Fibroblast of the aortic adventitia (primary cell): ENCODE measurements at places on chromosomes 11 and 22.

- DNase-seq = no peak
Measured at GRCh38 chr11:117483372-117483771, 155.7 kb downstream of the CEP164 start.

DNA sequence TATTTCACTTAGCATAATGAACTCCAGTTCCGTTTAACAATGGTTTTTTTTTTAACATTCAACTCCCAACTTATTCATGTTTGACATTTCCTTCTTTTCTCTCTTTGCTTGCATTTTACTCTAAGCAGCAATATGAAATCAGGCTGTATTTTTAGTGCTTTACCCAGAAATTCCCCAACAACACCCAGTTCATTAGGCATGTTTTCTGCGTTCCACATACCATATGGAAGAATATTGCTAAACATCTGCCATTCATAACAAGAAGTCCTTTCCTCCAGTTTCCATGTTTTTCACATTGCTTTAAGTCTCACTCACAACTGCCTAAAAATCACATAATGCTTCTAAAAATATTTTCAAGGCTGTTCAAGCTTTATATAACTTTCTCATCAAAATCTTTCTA, 45.8 kb downstream of the PLAAT5 start:
- no peak for DNase-seq

DNA sequence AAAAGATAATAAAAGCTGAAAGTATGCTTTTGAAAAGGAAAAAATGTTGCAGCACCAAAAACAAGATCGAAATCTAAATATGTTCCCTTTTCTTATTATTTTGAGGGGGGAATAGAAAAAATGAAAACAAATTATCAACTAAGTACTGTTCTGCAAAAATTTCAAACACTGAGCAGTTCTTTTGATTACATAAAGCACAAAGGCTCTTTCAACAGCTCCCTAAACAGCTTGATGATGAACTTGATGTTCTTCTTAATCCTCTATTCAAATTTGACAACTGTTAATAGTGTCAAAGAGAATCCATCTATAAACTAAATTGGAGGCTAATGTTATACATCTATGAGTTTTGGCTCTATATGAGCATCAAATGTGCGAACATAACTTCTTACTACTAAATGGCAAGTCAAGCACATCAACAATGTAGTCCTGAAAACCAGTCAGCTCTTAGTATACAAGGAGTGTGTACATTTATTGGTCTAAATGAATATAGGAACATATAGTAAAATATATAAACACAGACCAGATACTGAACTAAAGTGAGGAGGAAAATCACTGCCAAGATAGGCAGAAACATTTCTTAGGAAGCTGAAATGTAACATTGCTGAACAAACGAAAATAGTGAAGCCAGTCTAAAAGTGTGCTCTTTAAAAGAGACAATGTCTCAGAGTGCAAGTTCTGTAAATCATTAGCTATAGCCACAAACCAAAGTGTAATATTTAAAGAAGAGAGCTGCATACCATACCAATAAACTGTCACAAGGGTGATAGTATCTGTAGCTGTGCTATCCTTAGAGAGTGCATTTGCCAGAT, 94.3 kb downstream of the SOX6 start:
- no peak for DNase-seq

DNA sequence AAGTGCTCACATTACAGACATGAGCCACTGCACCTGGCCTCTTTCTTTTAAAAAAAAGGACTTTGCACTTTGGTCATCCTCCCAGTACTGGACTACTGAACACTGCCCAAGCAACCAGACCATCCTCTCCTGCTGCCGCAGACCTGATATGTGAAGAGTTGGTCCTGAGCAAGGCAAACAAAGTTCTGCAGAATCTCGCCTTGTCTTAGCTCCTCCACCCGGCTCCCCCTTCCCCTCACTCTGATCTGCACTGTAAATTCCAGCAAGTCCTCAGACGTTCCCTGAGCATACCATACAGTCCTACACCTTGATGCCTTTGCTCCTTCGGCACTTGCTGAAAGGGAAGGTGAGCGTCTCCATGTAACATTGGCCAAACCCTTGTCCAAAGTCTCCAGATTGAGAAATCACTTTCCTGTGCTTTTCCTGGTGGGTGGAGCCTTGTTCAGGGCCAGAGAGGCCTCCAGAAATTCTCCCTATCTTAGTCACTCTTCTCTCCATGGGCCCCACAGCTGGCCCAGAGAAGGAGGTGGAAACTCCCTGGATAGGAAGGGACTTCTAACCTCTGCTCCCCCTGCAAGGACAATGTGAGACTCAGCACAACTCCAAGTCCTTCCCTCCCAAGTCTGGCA, 47.0 kb upstream of the TIMP3 start:
- peak; percentile 73 for DNase-seq

DNA sequence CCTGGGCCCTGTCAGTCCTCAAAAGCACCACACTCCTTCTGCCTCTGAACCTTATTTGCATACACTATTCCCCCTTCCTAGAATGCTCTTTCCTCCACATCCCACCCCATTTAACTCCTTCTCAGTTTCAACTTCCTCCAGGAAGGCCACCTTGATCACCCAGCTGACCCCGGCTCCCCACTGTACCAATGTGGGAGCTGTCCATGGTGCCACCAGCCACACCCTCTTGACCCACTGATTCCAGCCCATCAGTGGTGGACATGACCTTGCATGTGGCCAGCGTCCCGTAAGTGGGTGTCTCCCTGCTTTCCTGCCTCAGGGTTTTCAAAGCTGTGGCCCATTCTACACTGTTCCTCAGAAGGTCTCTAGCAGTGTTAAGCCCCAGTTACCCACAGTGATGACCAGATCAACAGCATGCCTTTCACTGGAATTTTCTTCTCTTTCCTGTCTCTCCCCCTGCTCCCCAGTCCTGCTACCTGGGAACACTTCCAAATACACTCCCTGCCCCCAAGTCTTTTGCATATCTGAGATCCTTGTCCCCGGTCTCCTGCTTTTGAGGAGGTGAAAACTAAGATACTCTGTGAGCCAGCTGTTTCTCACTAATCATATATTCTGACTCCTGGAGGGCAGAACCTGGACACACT, 346.6 kb downstream of the MN1 start:
- DNase-seq = peak; percentile 7

GRCh38 chr22:30254314-30254713, 7.8 kb upstream of the LIF start:
- no peak for DNase-seq

- DNase-seq = no peak
Measured at GRCh38 chr11:83681906-83682610, 395.9 kb upstream of the CCDC90B start.

DNA sequence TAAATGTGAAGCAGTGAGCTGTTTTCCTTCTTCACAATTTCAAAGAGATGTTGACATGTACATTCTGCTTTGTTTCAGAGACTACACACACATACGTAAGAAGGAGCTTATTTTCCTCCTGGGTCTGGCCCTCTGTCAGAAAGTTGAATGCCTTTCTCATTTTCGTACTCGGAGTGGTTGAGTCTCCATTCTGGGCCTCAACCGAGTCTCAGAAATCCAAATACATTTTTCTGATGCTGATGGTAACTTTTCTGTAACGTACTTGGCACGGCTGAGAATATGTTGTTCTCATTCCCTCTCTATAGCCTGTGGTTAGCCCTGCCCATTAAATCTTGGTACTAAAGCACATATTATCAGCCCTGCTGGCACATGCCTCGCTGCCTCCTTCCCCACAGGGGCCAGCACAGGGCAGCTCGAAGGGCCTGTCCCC, 25.3 kb downstream of the PARVA start:
- no peak for DNase-seq

DNA sequence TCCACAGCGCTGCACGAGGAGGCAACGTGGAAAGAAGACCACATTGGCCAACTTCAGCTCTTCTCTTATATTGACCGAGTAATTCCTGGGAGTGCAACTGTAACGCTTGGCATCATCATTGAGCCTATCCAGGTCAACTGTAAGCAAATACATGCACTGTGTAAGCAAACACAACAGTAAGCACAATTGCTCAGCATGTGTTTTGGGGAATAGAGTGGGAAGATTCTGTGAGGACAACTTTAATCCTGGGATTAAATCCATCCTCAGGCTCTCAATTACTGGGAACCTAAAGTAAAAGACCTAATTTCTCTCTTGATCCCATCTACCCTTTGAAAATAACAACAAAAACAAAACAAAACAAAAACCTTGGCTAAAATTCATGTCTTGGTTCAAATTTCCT, 109.5 kb upstream of the DDI1 start:
- DNase-seq = no peak

DNA sequence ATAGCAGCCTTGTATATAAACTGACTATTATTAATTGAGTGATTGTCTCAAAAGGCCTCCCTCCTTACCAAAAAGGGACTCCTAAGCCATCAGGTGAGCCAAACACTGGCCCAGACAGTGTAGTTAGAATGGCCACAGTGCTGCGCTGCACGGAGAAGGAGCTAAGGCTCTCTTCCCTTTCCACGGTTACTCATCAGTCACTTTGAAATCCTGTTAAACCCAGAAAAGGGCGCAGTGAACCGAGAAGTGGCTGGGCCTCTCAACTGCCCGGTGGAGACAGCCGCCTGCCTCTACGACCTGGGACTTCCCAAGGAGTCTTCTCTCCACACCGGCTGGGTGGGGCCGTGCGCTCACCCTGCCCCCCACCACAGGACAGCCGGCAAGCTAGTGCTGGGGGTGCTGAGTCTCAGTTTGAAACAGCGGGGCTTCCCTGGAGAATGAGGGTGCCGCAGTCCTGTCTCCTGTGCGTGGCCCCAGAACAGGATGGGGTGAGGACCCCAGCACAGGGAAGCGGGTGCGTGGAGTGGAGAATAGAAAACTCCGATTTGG, 1.3 kb downstream of the MYH9 start:
- DNase-seq = peak; percentile 48

GRCh38 chr22:49934891-49935557, 16.6 kb downstream of the CRELD2 start:
- DNase-seq = peak; percentile 65

DNA sequence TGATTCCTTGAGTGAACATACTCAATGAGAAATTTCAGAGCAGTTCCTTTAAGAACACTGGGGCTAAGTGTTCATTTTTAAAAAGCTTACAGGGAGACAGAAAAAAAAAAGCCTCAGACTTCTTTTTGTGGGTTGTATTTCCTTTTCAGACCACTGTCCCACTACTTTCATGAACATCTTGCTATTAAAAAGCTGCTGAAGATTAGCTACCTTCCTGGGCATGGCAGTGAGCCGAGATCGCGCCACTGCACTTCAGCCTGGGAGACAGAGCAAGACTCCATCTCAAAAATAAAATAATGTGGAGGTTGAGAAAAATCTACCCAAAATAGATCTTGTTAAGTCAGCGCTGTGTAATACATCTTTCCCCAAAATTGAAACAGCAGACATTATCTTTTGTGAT, 10.8 kb downstream of the TRAF6 start:
- no peak for DNase-seq

DNA sequence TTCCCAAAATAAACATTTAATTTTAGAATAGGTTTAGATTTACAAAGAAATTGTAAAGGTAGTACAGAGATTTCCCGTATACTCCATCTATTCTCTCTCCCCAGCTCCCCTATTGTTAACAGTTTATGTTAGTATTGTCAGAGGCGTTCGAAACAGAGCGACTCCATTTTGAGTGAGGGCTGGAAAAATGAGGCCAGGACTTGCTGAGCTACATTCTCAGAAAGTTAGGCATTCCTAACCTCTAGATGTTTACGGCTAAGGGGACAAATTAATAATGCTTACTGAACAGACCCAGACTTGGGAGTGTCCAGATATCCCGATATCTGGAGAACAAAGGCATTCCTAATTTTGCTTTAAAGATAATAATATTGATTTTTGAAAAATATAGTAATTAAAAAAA, 12.4 kb upstream of the NUP160 start:
- DNase-seq = no peak

DNA sequence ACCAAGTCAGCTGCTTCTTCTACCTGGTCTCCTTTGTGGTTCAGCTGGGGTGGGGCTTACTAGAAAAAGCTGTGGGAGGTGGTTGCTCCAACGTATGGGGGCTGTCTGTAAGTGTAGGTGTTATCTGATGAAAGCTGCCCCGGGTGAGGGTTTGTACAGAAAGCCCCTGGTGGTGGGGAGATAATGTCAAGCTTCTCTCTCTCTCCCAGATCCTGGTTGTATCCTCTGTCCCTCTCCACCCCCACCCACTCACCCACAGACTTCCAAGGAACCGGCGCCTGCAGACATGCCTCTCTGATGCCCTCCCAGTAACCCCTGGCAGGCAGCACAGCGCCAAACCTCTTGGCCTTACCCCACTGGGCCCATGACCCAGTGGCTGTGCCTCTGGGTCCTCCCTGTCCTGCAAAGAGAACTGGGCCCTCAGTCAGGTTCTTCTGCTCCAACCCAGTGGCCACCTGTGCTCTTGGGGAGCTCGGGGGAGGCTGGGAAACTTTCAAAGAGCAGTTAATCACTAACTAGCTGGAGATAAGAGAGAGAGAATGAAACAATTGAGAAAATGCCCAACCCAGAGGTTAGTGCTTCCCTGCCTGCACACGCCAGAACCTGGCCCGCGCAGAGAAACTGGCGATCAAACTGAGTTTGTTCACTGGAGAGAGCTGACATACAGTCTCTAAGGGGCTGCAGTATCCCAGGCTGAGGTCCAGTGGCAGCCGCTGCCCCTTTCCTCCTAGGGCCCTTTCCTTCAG, 20.4 kb upstream of the EHF start:
- DNase-seq = peak; percentile 53

DNA sequence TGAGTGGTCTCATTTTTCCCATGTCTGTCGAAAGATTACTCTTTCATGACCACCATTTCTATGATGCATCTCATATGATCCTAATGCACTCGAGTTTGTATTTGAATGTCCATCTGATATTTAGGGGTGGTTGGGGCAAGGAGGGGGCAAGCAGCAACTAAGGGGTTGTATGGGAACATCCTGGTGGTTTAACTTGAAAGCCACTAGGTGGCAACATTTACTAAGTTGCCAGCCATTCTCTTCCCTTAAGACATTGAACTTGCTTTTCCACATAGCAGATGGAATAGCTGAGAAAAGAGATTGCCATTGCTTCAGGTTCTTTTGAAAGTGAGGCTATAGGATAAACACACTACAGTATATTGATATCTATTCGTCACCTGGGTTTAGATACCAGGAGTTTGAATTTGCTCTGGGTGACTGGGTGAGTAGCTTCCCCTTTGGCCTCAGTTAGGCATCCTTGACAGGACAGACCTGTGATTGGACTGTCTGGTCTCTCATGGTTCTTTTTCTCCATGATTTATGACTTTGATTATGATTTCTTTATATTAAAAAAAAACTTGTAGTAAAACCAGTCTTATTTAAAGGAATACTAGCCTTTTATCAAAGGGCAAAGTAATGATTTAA, 32.4 kb downstream of the NF2 start:
- peak; percentile 78 for DNase-seq
